Large intestine (tissue), 12 donors: ENCODE measurements at places on chromosomes 11 and 22. TPM values are rescaled to one million over a fixed set of nuclear protein-coding genes. Genes with fewer than 3 reads are reported as not detected.
A peak's percentile ranks its signal among the peaks of the same experiment; 100 is the strongest.

DNA sequence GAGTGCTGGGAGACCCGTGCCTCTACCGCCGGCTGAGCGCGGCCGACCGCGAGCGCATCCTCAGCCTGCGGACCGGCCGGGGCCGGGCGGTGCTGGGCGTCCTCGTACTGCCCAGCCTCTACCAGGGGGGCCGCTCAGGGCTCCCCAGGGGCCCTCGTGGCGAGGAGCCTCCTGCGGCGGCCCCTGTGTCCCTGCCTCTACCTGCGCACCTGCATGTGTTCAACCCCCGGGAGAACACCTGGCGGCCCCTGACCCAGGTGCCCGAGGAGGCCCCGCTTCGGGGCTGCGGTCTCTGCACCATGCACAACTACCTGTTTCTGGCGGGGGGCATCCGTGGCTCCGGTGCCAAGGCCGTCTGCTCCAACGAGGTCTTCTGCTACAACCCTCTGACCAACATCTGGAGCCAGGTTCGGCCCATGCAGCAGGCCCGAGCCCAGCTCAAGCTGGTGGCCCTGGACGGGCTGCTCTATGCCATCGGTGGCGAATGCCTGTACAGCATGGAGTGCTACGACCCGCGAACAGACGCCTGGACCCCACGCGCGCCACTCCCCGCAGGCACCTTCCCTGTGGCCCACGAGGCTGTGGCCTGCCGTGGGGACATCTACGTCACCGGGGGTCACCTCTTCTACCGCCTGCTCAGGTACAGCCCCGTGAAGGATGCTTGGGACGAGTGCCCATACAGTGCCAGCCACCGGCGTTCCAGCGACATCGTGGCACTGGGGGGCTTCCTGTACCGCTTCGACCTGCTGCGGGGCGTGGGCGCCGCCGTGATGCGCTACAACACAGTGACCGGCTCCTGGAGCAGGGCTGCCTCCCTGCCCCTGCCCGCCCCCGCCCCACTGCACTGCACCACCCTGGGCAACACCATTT lies 3.5 kb downstream of the KLHDC7B start:
- DNase-seq = no peak

DNA sequence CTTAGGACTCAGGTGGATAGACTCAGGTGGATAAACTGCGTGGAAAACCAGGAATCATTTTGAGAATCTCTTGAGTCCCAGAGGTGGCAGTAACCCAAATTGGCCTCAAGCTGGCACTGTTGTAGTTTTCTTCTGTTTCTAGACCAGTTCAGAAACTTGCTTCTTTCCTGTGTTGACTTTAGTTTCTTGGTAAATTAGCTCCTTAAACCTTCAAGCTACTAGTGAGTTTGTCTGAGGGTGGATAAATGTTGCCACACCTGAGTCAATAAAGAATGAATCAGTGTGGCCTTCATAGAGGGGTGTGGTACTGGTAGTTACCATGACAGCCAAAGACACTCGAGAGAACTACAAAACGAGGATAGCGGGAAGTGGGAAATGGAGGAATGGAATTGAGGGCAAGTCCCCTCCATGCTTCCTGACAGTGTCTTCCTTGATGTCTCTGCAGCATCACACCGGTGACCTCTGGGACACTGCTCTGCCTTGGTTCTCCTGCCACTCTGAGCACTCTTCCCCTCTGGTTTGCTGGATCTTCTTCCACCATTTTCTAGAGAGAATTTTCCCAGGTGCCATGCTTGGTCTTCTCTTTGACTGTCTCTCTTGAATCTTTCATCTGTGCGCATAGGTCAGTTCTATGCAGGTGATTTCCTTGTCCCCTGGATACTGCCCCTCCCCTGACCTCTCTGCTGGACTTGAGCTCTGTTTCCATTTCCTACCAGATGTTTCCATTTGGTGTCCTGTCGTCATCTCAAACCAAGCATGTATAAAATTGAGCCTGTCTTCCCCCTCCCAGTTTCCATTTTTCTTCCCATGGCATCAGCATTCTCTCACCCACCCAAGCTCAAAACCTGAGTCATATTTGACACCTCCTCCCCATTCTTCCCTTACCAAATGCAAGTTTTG lies 7.2 kb downstream of the POLD4 start:
- peak; percentile 91 for DNase-seq

GRCh38 chr11:119169282-119169719 lies 776 bp downstream of the NLRX1 start:
- DNase-seq = no peak

DNA sequence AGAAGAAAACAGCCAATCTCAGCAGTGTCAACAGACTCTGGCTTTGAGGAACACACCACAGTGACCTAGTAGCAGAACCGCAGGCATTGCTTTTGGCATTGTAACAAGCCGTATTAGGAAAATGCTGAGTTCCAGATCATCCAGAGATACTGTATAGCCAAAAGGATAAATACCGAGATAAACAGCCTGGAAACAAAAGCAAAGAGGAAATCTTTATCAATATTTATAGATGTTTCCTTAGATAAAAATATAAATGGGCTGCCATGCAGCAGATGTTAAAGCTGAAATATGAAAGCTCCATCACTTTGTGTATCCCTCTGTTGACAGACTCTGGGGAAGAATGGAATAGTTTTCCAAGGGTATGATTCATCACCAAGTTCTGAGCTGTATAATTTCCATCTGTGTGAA lies 98.9 kb upstream of the TP53AIP1 start:
- DNase-seq = no peak

- DNase-seq = peak; percentile 20
These were observed 203.7 kb upstream of the SORL1-AS1 start for GRCh38 chr11:121656328-121657090.

DNA sequence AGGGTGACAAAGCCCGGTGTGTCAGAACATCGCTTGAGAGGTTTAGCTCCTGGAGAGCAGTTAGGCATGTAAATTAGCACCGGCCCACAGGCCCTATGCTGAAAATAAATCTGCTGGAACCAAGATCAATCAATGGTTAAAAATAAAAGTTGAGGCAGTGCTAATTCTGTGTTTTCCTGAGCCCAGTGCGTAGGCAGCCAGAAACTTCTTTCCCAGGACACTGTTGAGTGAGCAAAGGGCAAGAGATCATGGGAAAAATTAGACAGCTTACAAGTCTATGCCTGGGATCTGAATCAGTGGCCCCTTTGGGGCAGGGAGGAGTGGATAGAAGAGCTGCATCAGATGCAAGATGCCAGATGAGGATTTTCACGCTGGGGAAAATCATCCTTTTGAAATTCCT lies 539.2 kb downstream of the BUD13 start:
- DNase-seq = no peak

The SORL1 gene
- polyA plus RNA-seq = 31.0 TPM

The DENND6B gene
- polyA plus RNA-seq = 7.1 TPM

- DNase-seq = no peak
These were observed 58.6 kb downstream of the DDIAS start for GRCh38 chr11:82959987-82960778.

The NEFH gene
- polyA plus RNA-seq = 5.6 TPM

DNA sequence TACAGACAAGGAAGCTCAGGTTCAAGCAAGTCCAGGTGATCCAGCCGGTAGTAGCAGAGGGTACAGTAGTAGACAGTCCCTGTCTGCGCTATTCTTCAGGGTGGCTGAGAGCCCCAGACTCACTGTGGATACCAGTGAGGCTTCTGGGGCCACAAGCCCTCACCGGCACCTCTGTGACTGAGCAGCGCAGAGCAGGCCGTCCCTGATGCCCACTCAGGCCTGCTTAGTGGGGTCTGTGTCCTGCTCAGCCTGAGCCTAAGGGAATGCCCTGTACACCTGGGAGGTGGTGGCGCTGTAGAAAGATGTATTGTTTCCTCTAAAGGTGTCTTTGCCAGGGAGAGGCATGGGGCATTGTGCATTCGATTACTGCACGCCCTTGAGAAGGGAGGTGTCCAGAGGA lies 143.8 kb downstream of the CACNA1I start:
- no peak for DNase-seq

The WBP2NL gene
- polyA plus RNA-seq = 1.5 TPM

DNA sequence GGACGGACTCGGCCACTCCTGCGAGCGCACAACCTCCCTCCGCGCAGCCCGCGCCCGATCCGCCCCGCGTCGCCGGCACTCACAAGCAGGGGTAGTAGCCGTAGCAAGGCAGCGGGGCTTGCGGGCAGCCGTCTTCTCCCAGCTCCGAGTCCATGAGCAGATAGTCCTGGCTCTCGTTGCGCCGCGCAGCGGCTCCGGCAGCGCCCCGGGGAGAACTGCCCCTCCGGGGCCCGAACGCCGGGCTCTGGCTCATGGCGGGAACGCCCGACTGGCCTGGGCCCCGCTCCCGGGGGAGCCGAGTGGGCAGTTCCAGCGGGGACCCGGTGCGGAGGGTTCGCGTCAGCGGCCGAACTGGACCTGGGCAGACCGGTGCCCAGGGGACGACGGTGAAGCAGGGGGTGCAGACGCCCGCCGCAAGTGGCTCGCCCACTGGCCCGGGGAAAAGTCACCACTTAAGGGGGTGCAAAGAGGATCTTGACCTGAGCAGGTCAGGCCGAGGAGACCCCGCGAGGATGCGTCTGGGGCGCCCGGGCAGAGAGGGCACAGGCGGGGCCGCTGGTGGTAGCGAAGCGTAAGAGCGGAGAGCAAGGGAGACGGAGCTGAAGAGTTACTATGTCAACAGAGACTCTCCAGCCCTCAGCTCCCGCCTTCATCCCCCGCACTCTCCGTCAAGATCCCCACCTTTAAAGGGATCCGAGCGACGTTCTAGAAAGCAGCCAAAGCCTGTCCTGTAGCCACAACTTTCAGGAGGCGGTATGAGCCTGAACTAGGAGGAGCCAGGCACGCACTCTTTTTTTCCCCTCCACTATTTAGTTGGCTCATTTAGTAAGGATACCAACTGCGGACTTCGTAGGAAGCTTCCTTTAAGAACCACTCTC lies at the start of gene TRPC6:
TRPC6 (minus strand) TSS at position 757 of the 878 bp plus-strand sequence; CDS start at position 253, 504 bp downstream.
- DNase-seq = peak; percentile 37

The CD3E gene
- polyA plus RNA-seq = 9.1 TPM
